LNCaP clone FGC (cell line): ENCODE measurements at places on chromosomes 5 and 9.

GRCh38 chr5:125372694-125373631, 626.5 kb upstream of the ZNF608 start:
- no peak for DNase-seq

- DNase-seq = no peak
These were observed 15.3 kb upstream of the GRXCR2 start for GRCh38 chr5:145887976-145888574.

- DNase-seq = no peak
These were observed 36.8 kb upstream of the TEX48 start for GRCh38 chr9:114718801-114719221.

DNA sequence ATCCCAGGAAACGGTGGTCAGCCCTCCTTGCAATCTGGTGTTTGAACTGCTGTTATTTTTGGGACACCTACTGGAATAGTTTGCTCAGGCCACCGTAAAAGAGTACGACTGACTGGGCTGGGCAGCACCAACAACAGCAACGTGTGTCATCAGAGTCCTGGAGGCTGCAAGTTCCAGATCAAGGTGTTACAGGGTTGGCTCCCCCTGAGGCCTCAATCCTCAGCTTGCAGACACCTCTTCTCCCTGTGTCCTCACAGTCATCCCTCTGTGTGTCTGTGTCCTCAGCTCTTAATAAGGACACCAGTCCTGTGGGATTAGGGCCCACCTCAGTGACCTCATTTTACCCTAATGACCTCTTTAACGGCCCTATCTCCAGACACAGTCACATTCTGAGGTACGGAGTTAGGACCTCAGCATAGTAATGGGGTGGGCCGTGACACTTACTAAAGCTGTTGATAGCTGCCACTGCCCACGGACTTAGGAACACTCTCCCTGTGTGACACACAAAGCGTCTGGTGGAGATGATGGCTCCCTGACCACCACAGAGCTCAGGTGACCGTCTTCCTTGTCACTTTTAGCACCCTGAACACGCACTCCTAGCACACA, 16.8 kb downstream of the GLT6D1 start:
- DNase-seq = no peak

DNA sequence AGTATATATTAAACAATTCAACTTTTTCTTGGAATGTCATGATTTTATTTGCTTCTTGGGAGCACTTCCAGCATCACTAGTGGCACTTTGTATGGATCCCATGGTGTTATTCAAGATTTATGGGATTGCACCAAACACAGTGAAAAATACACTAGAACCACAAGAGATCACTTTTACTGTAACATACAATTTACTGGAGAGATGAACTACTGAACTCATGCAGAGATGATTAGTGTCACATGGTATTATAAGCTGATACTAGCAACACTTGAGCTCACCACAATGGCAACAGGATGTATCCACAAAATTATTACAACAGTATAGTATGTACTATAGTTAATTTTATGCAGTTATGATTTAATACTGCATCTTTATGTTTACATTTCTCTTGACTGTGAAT, 16.3 kb upstream of the SLC36A2 start:
- no peak for DNase-seq

DNA sequence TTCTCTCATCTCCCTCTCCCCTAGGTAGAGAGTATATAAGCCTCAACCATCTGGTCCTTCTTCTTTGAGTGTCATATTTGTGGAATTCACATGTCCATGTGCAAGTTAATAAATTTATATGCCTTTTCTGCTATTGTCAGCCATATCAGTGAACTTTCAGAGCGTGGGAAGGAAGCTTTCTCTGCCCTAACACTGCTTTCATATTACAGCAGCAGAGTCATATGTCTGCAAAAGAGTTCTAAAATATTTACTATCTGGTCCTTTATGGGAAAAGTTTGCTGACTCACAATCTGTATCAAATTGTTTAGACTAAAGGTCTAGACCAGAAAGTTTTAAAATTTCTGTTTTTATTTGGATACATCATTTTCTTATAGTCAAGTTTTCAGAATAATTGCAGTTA, 669.0 kb downstream of the LRRC70 start:
- DNase-seq = no peak

GRCh38 chr5:159343295-159344094, 13.2 kb upstream of the IL12B start:
- no peak for DNase-seq

DNA sequence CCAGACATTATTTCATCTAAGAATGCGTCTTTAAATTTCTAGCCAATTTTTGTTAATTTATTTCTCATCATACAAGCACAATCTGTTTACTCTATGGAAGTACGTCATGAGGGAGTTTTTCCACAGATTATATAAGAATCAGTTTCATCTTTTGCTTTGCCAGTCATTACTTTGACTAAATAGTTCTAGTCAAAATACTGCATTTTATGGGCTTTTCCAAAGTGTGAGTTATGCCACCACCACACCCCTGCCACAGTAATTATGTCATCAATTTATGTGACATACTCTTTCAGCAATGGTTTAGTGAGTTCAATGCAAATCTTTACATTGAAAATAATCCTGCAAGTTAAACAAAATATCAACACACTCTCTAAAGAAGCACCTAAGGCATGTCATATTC, 2.0 kb downstream of the RIMOC1 start:
- no peak for DNase-seq

DNA sequence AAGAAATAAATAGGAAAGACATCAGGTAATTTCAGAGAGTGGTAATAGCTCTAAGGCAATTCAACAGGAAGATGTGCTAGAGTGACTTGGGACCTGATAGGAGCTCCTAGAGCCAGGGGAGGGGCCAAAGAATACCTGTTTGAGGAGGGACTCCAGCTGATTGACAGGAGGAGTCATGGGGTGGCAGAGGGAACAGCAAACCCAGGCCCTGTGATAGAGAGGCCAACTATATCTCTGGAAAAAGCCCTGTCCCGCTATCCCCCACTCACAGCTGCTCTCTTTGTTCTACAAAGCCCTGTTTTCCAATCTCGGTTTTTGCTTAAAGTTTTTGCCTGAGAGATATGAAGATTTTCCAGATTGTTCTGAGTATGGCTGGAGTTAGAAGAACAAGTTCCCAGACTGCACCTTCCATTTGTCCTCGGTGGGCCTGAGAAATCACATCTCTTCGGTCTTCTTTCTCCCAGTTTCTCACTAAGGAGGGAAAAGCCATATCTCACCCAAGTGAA, 9.0 kb upstream of the NSD1 start:
- DNase-seq = no peak

- DNase-seq = no peak
These were observed 3.4 kb downstream of the MYMK start for GRCh38 chr9:133521122-133522072.

- no peak for DNase-seq
These were observed 473 bp downstream of the ZBTB34 start for GRCh38 chr9:126860757-126861466.

GRCh38 chr5:167684251-167684650, 607.2 kb upstream of the WWC1 start:
- DNase-seq = no peak

GRCh38 chr5:154332451-154332850, 113.3 kb upstream of the SAP30L start:
- DNase-seq = no peak

DNA sequence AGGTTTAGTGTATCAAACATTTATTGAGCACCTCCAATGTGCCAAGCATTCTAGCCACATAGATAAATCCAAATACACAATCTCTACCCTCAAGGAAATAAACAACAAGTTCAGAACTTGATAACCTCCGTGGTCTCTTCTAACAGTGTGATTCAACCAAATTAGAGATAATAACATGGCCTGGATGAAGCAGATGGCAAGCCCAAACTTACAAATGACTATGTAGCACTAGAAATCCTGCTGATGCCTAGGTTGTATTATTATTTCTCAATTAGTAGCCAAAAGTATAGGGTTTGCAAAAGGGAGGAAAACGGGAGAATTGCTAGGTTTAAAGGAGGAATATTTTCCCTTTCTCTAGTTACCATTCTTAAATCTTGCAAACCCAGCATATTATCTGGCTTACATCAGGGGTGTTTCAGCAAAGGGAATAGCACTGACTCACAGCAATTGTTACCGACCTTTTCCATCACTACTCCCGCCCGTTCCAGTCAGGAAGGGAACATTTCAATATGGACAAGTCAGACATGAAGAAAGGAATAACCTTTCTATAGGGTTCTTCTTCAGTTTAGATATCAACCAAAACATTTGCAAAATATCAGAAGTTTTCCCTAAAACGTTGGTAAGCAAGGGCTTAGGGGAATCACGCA, 2.3 kb downstream of the DPYSL3 start:
- no peak for DNase-seq

DNA sequence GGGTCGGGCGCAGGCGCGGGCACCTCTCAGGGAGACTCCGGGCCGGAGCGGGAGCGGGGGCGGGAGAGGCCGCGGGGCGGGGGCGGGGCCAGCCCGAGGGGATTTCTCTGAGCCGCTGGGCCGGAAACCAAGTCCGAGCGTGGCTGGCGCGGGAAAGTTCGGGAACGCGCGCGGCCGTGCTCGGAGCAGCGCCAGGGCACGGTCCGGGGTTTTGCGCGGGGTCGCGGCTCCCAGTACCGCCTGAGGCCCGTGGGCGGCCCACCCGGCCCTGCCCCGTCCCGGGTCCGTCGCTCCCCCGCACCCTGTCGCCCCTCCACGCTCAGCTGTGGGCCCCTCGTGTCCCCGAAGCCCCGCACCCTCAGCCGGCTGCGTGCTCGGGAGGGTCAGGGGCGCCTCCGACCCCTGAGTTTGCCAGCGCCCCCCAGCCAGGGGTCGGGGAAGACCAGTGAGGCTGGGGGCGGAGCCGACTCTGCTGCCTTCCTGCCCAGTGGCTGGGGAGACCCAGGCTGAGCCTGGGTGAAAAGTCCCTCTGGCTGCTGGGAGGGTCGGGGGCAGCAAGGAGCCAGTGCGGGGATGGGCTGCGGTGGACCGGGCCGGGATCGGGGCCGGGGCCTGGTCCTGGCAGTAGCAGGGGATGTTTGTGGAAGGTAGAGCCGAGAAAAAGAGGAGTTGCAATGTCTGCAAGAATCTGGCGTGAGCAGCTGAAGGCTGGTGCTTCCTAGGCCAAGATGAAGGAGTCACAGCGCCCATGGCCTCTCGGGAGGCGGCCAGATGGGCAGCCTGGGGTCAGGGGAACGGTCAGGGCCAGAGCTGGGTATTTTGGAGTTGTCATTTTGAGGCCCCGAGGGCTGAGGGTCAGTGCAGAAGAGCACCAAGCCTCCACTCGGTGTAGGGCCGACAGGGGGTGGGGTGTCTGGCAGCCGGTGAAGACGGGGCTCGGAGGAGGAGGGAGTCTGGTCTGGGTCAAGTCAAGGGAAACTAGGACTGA, 588 bp downstream of the TRAF2 start:
- DNase-seq = no peak

DNA sequence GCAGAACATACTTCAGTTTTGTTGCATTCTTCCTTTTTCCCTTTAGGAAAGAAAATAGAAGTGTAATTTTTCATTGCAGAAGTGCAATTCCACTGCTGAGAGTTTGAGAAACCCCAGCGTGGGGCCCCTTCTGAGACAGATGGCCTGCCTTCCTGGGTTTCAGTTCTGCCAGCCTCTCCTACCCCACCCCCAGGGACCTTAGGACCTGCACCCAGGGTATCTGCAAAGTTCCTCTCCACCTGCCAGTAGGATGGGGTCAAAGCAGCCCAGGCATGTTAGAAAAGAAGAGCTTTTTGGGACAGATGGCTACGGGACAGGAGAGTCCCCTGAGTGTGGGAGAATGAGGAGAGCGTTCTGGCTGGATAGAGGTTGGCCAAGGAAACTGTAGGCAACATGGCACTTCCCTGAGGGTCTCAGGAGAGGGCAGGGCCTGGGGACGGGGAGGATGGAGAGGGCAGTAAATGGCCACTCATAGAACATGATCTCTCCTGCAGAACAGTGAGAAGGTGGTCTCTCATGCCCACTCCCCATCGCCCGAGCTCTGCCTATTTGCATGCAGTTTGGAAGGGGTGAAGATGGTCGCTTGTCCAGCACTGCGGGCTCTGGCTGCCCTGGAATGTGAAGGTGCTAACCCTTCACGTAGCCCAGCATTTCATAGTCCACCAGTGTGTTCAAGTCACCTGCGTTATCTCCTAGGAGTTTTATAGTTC, at the start of gene TIFAB:
TIFAB (minus strand) TSS at position 31 of the 710 bp plus-strand sequence. CDS start 2,412 bp downstream, outside the sequence.
- no peak for DNase-seq

DNA sequence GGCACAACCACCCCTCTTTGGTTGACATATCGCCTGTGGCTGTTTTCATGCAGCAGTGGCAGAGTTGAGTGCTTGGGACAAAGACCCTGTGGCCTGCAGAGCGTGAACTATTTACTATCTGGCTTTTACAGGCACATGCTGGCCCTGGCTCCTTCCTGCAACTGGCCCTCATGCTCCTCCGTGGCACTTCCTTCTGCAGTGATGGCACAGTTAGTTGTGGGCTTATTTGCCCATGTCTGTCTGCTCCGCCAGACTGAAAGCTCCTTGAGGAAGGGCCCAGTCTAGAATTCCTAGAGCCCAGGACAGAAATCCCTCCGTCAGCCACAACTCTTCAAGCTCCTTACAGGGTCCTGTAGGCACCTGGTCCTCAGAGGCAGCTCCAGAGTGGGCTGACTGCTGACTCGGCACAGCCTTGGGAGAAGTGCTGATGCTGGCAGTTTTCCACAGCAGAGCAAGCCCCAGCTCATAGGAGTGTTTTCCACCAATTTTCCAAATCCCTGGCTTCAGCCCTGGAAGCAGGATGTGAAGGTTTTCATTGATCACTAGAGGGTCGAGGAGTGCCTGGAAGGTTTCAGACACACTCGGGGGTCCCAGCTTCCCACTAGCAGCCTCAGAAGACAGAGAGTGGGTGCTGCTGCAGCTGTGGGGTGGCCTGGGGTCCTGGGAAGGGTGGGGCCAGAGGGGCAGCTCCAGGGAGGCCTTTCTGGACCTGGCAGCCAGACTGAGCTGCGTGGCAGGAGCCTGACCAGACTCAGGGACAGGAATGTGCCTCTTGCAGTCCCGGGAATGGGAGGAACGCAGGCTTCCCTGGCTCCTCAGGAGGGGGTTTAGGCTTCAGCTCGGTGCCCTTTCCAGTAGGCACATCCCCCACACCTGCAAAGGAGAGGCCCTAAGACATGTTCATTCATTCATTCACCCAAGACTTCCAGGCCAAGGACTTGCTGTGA, 56.5 kb upstream of the ANGPTL2 start:
- DNase-seq = peak; percentile 52

GRCh38 chr5:154315196-154315595, 124.7 kb downstream of the GALNT10 start:
- DNase-seq = no peak

GRCh38 chr5:43631182-43631910, 28.4 kb downstream of the NNT start:
- DNase-seq = peak; percentile 58

GRCh38 chr5:169838688-169839087, 141.6 kb downstream of the INSYN2B start:
- DNase-seq = no peak

GRCh38 chr5:60195551-60195950, 302.0 kb upstream of the PDE4D start:
- DNase-seq = no peak

DNA sequence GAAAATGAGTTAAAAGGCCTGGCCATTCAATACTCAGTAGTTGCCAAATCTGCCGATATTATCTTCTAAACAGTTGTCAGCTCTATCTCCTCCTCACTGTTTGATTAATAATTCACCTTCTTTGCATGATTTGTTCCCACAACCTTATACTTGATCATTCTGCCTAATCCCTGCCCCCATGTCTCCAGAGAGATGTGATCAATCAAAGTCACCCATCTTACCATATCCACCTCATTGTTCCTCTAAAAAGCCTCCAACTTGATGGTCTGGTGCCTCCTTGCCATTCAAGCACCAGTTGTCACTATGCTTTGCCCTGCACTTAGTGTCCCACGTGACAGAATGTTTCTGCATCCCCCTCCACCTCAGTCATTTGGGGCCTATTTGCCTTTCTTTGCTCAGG, 41.3 kb downstream of the KIAA1958 start:
- DNase-seq = no peak

- no peak for DNase-seq
These were observed 182.1 kb downstream of the SNCAIP start for GRCh38 chr5:122494109-122494508.
